ENCODE measurements at places on chromosomes 4 and X.

DNA sequence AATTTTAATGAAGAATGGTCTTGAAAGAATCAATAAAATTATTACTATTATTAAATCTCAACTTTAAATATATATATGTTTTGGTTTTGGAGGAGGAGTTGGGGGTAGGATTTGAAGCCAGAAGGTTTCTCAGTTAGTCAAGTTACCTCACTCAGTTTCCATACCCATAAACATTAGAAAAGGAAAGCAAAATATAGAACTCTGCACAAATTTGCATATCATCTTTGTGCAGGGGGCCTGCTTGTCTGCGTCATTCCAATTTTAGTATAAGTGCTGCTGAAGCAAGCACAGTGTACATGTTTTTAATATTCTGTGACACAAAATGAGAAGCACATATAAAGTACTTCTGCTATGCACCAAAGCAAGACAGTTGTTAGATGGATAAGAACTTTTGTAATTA lies 47.5 kb upstream of the SCRG1 start:
- DNase-seq, result peak; percentile 13

DNA sequence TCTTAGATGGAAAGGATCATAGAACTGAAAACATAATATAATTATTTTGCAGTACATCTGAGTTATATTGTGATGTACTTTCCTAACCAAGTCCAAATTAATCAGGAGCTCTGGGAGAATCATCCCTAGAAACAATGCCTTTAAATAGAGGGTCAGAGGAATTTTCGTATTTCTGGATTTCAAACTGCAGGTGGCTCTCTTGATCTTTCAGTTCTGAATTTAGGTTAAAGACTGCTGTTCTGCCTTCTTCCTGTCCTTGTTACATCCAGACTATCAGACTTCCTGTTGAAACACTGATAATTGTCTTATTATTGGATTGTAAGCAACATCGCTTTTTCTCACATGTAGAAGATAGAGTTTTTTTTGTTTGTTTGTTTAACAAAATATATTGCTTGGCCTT lies 142.7 kb downstream of the RPA4 start:
- no peak for DNase-seq

DNA sequence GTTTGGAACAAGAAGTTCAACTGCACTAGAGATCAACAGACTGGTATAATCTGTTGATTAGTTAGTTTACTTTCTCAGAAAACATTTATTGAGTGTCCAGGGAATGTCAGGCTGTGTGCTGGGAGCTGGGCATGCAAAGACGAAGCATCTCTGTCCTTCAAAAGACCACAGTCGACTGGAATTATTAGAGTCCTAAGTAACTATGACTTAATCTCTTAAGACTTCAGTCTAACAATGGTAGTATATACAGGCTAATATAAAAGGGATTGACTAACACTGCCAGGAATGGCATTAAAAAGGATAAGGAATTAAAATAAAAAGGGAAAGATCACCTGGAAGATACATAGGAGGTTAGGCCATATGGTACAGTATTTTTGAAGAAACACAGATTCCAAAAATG lies 128.7 kb downstream of the WDFY3 start:
- DNase-seq, result no peak

DNA sequence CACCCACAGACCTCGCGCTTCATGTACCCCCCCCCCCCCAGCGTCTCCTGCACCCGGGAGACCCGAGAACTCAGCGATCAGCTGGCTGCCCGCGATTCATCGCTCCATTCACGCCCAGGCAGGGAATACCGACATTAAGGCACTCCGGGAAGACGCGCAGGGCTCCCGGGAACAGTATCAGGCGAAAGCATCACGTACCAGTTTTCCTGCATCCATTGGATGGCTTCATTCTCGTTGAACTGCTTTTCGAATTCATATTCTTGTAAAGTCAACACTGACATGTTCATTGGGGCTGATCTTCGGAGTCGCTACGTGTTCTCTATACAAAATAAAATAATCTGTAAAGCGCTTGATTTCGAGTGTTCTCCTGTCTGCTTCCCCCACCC lies 373 bp downstream of the ELOVL6 start:
- no peak for DNase-seq

- no peak for DNase-seq
Observed at GRCh38 chr4:138389976-138390685, 148.0 kb upstream of the SLC7A11 start.

- DNase-seq, result no peak
Observed at GRCh38 chr4:20430259-20430941, 178.7 kb downstream of the SLIT2 start.

- no peak for DNase-seq
Observed at GRCh38 chrX:121987163-121987562, 939.8 kb downstream of the GLUD2 start.

GRCh38 chr4:64814616-64815015 lies 405.4 kb upstream of the TECRL start:
- no peak for DNase-seq

DNA sequence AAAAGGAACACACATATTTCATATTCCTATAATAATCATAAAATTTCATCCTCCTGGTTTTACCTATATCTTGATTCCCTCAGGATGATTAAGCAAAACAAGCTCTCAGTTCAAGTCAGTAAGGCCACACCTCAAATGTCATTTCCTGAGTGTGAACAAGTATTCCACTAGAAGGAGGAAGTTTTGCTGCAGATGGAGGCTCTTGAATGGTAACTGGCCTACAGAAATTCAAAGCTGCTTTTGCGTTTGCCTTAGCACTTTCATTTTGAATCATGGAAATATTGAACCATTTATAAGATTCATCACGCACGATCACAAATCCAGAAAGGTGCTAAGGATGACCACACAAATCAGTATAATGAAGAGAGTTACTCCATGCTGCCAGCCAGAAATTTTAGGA lies 254.4 kb upstream of the CXXC4 start:
- peak; percentile 29 for DNase-seq

DNA sequence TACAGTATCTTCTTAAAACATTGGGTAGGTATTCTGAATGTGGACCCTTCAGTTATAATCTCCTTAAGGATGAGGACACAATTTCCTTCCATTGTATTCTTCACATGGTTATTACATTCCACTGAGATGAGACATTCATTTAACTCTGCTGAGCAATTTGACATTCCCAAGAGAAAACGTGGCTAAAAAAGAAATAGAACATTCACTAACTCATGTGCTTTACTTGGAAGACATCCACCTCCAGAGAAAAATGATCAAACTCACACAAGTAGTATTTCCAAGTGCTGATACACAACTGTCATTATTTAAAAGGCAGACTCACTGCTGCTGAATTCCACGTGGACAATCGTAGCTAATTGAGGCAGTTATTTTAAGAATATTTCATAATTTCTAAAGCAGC lies 227.9 kb upstream of the ANKRD50 start:
- DNase-seq, result no peak

- no peak for DNase-seq
Observed at GRCh38 chrX:17682259-17682658, 55.0 kb upstream of the SCML1 start.

GRCh38 chr4:108702960-108703359 lies 52.6 kb downstream of the OSTC start:
- no peak for DNase-seq

DNA sequence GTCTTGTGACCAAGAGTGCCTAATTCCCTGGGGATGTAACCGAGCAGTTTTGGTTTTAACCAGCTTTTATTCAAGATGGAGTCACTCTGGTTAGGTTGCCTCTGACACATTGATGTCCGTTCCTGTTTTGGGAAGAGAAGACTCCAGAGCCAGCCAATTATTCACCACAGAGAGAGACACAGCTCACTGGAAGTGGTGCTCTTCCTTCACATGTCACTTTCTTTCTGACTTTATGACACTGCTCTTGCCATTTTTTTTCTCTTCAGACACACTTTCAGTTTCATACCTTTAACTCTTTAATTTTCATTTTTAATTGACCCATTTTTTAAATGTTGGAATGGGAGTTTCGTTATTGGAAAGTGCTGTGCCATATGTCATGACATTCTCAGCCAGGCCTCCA lies 418.4 kb upstream of the FSTL5 start:
- no peak for DNase-seq

GRCh38 chrX:100829730-100830129 lies 9.5 kb downstream of the CSTF2 start:
- DNase-seq, result peak; percentile 43
